Stimulated activated CD4-positive, alpha-beta T cell treated with anti-CD3 and anti-CD28 coated beads, Interleukin-15, amount 100 ng/mL, for 1 hour (primary cell): ENCODE measurements at places on chromosomes 7 and 10.

GRCh38 chr10:48762064-48763042 lies 77.7 kb downstream of the WDFY4 start:
- DNase-seq = no peak

GRCh38 chr10:108561649-108562048 lies 1361.7 kb downstream of the XPNPEP1 start:
- no peak for DNase-seq

- no peak for DNase-seq
Measured at GRCh38 chr7:96126382-96126781, 195.5 kb downstream of the SLC25A13 start.

- no peak for DNase-seq
Measured at GRCh38 chr10:128529225-128529624, 403.0 kb upstream of the MKI67 start.

DNA sequence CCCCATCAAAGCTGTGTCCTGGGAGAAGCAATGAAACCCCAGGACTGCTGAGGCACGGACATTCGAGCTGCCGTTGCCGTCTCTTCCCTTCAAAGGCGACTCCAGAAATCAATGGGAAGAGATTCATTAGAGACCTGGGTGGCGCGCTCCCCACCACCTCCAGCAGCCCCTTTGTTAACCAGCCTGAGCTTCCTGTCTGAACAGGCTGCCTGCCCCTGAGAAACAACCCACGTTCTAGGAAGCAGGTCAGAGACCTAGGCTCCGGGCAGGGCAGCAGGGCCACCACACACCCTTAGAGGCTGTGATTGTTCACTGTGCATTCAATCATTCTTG lies 110.9 kb upstream of the PPIF start:
- no peak for DNase-seq

GRCh38 chr7:86961686-86962085 lies 97.8 kb downstream of the ELAPOR2 start:
- no peak for DNase-seq

DNA sequence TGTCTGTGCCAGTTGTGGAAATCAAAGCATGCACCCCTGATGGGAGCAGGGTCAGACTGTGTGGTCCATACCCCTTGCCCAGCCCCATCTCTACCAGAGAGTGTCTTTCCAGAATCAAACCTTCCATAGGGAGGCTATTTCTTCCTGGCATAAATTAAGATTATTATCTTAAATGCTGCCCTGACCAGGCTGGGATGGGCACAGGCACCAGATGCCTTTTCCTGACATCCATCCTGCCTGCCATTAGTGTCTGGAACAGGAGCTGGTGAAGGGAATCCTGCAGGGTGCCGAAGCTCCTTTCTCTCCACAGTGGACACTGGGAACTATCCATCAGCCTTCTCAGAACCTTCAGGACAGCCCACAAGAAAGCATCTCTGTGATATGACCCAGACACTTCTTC lies 296.3 kb downstream of the GRID1 start:
- no peak for DNase-seq

DNA sequence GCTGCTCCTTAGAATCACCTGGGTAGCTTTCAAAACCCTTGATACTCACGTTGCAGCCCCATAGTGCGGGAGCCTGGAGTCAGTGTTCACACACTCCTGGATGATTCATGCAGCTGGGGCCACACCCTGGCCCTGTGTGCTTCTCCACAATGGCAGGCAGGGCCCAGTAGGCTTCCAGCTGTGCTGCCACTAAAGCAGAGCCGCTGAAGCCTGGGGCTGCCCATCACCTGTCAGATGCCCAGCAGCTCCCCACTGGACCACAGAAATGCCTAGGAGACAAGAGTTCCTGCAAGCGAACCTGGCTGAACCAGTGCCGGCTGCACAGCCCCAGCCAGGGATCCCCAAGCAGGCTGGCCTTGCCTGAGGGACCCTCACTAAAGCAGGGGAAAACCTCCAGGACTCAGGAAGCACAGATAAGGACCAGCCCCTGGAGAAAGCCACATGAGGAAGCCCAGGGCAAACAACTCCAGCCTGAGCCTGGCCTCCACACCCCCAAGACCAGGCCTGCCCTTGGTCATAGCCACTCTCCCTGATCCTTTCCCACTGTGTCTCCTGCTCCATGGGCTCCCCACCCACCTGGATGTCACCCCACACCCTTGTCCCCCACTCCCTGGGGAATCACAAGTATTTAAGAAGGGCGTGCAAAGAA lies 111.9 kb downstream of the GRID1 start:
- no peak for DNase-seq

- DNase-seq = no peak
Measured at GRCh38 chr7:42573881-42574672, 337.1 kb upstream of the GLI3 start.

GRCh38 chr10:73888514-73888913 lies 14.2 kb upstream of the CAMK2G start:
- DNase-seq = no peak

GRCh38 chr10:78178940-78179339 lies 145.3 kb downstream of the RPS24 start:
- DNase-seq = no peak

- DNase-seq = no peak
Measured at GRCh38 chr7:9625953-9626352, 1192.5 kb downstream of the NXPH1 start.

- DNase-seq = no peak
Measured at GRCh38 chr10:21369697-21370096, 155.8 kb downstream of the SKIDA1 start.

GRCh38 chr7:147990942-147991341 lies 599.6 kb upstream of the C7orf33 start:
- DNase-seq = no peak

DNA sequence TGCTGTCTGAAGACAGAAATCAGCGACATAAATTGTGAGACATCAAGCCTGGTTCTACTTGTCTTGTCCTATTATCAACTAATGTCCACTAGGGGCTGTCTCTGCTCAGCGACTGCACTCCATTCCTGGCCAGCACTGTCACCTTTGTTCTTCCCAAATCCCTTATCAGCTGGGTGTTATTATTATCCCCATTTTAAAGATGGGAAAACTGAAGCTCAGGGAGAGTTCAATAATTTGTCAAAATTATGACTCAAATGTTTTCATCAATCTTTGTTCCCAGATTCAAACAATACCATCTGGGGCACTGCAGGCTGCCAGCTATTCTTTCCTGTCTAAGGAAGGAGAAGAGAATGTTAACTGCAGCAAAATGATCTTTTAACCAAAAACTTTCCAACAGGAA lies 431.6 kb upstream of the NFE2L3 start:
- DNase-seq = no peak

DNA sequence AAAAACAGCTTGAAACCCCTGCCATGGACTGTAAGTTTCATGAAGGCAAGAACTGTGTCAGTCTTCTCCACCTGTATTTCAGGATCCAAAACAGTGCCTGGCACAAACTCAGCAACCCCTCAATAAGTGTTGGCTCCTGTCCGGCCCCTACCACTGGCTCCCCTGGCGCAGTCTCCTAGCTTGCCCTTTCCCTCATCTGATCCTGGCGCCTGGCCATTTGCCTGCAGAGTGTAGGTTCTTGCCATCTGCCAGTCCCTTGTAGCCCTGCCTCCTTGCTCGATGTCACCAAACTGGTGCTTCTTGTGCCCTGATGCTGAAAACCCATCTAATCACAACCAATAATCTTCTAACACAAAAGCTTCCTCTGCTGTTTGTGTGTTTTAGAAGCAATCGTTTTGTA lies 60.4 kb downstream of the LGI1 start:
- no peak for DNase-seq

DNA sequence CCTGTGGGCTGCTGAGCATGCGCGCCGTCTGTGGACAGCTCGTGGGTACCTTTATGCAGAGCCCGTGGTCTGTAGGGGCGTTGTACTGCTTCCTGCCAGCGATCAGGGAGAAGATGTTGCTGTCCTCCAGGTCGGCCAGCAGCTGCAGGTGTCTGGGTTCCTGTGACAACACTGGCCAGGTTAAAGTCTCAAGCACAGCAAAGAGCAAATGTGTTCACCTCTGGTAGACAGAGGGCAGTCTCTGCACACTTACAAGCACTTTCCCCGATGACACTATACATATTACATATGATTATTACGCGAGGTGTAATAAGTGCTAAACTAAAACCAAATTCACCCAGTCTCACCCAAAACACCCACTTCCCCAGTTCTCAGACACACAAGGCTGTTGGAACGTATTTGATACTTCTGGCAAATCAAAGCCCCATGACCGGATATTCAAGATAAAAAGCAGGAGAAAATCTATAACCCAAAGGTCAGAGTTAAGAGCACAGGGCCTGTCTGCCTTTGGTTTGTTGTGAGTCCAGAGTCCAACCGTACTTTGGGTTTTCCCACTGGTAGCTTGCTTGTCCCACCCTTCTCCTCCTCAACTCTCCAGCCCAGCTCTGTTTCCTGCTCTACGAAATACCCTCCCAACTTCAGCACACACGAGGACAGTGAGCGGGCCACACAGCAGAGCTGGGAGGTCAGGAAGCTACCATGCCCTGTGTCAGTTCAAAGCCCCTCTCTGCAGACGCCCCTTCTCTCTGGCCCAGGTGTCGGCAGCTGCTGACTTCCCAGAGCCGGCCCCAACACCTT lies 49.7 kb upstream of the DDC start:
- no peak for DNase-seq

DNA sequence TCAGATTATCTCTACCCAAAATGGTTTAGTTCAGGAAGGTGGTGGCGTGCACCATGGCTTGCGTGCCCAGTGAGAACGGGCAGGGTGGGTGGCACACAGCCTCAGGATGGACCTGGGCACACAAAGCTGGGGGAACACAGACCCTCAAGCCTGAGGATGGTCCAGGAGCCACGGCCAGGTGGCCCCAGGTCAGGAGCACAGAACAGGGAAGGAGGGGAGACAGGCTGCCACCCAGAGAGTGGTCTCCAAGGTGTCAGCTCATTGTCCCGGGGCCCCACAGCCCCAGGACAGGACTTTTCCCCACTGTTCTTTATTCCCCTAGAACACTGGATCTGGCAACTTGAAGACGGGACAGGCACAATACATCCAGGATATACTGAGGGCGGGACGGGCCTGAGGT lies 75.6 kb upstream of the MGMT start:
- DNase-seq = no peak

DNA sequence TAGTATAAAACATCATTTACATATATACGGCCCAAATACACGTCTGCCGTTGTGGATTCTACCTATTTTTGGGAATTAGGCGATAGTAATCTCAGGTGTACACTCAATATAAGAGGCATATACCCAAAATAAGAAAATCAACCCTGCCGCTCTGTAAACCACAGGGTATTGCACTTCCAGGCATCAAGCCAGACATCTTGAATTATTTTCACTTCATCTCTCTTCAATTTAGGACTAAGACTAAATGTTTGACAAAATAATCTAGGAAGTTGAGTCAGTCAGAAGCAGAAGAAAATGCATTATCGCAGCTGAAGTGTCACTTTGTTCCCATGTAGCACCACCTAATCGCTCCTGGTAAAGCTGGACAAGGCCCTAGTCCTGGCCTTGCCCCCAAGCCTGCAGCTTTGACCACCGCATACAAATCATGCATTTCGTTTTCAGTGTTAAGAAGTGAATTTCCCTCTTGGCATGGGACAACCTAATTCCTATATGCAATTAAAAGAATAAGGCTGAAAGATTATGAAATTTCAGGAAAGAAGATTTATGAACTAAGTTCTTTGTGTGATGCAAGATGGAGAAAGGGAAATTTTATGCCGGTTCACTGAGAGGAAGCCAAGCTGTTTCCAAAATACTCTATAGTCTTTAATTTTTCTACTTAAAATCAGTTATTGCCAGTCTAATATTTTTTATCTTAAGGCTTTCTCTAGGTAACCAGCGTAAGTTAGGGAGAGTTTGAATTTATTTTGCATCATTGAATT lies 26.0 kb downstream of the CABCOCO1 start:
- DNase-seq = no peak

DNA sequence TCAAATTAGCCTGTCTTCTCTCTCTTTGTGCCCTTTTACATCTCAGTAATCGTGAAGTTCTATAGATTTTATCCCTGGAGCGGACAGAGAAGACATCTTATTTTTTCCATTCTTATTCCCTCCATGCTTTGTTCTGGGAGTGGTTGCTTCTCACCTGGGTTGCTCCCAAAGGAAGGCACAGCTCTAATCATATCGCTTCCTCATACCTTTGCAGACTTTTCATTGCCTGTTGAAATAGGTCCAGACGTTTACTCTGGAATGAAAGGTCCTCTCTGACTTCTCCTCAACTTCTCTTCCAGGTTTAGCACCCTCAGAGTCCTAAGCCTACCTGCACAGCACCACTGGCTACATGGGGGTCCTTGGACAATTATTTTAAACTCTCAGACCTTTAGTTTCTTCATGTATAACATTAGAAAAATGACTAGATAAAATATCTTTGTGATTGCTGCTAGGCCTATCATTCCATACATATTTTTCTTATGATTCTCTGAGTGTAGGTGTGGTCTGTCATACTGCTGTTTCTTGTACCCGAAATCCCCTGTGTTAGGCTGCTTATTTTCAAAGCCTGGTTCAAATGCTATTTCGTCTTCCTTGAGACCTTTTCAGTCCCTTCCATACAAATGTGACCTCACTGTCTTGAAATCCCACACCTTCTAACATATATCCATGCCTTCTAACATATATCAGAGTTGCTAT lies 418.1 kb downstream of the GFRA1 start:
- DNase-seq = no peak

DNA sequence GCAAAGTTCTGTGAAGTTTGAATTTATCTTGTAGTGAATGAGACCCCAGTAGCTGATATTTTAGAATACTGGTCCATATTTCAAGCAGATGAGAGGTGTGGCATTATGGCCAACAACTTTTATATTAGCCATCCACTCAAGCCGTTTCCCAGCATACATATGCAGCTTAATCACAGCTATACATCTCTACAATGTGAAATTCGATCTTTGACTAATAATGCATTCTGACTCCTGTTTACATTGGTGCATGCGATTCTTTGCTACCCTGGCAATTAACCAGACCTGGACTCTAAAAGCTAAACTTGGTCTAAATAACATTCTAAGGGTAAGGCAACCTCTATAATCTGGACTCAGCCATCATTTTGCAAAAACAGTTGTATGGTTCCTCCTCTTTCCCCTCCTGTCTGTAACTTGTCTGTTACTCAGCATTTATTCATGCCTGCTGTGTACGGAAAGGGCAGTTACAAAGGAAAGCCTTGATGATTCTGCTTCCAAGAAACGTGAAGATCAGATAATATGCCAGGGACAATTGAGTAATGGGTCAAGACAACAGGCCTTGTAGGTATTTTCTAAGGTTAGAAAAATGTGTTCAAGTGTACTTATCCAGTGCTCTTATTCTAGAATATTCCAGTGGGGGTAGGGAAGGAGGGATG lies 50.6 kb downstream of the PNLIPRP2 start:
- no peak for DNase-seq

GRCh38 chr7:105806592-105807447 lies 69.6 kb downstream of the ATXN7L1 start:
- peak; percentile 11 for DNase-seq

GRCh38 chr10:86179961-86180360 lies 186.6 kb downstream of the GRID1 start:
- no peak for DNase-seq

GRCh38 chr7:156378806-156379205 lies 261.8 kb upstream of the RNF32 start:
- no peak for DNase-seq

DNA sequence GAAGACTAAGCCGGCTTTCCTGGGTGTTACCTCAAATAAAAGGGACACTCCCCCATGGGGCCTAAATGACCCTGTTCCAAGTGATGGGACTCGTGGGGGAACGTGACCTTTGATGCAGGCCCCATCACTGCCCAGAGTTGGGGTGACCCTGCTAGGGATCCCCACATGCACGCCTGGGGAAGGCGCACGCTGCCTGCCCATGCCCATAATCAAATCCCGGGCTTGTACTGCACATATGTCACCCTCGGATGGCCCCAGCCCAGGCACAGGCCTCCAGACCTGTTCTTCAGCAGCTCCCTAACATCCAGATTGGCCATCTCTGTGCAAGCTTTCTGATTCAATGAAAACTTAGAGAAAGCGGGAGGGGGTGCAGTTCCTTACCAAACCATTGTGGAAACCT lies 14.7 kb downstream of the EBF3 start:
- no peak for DNase-seq
